GM23338 (cell line): ENCODE measurements at places on chromosomes 13 and 19.

GRCh38 chr19:38870612-38871011 is 7.5 kb downstream of the RINL start:
- DNase-seq = no peak

- no peak for DNase-seq
Measured at GRCh38 chr19:44574186-44574950, 39.0 kb upstream of the IGSF23 start.

GRCh38 chr13:36108342-36108741 is 22.8 kb downstream of the DCLK1 start:
- DNase-seq = no peak

GRCh38 chr13:84567848-84568247 is 685.6 kb upstream of the SLITRK1 start:
- DNase-seq = no peak

DNA sequence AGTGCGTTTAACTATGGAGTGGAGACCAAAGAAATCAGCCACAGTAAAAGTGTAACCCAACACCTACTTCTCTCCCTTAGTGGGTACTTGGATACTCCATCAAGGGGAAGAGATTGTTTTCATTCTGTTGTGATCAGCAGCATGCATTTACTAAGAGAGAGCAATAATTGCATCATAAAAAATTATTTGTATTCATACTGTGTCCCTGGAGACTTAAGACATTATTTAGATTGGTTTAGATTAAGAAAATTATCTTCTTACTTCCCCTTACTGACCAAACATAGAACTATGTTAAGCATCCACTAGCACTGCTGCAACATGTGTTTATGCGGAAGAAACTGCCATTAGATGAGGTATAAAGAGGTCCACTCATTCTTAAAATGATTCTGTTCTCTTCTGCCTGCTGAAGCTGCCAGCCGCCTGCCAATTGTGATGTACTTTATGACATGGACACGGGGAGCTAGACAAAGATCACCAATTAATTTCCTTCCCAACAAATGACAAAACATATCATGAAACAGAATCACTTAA is 738.5 kb downstream of the DIAPH3 start:
- no peak for DNase-seq

DNA sequence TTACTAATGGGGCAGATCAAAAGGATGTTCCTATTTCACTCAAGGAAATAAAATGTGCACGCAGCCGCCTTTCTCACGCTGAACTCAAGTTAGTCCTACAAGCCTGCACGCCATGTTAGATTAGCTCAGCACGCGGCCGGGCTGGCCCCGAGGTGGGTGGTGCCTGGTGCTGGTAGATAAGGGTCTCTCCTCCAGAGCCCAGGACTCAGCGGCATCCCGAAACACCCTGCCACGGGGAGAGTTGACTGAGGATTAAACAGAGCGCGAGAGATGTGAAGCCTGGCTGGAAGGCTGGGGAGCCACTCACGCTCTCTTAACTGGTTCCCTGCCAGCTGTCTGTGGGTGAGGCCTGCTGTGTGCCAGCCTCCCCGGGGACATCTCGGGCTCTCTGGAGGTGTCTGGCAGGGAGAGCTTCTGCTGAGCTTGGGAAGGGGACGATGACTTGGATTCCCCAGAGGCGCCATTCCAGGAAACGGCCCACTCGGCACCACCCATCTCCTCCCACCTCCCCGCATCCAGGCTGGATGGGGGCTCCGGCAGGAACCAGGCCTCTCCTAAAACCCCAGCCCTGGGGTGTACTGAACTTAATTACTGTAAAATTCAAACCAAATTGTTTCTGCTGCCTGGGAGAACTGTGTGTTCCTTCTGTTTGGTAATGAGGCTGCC is 122.2 kb downstream of the KDM4B start:
- no peak for DNase-seq

GRCh38 chr19:1765232-1765903 is 12.1 kb downstream of the ONECUT3 start:
- no peak for DNase-seq
